ENCODE measurements at places on chromosomes 16 and 17.

- DNase-seq = peak; percentile 36
Observed at GRCh38 chr17:75271233-75271954, 363 bp upstream of the MIF4GD start.

- DNase-seq = no peak
Observed at GRCh38 chr17:59764292-59764741, 56.9 kb downstream of the VMP1 start.

DNA sequence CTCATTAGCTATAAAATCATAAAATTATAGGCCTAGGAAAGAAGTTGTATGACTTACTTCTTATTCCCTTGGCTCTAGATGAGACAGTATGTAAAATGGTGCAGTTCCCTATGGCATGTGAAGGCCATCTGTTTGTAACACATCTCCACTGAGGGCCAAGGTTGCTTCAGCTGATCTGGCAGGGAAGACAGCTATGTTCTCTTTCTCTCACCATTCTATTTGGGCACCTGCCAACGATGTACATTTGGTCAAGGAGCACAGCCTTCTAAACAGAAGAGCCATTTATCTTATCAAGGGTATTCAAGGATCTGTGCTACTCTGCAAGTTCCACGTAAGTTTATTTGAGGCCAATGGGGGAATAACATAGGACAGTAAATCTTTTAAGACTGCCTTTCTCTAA lies 129.8 kb upstream of the TOM1L1 start:
- no peak for DNase-seq

GRCh38 chr17:44007346-44008204 lies 3.2 kb downstream of the NAGS start:
- DNase-seq = no peak

GRCh38 chr16:54422569-54422978 lies 136.0 kb upstream of the IRX3 start:
- no peak for DNase-seq

- DNase-seq = no peak
Observed at GRCh38 chr17:46770439-46770817, 48.1 kb downstream of the WNT3 start.

GRCh38 chr16:85420501-85421337 lies 192.4 kb upstream of the GSE1 start:
- peak; percentile 10 for DNase-seq

DNA sequence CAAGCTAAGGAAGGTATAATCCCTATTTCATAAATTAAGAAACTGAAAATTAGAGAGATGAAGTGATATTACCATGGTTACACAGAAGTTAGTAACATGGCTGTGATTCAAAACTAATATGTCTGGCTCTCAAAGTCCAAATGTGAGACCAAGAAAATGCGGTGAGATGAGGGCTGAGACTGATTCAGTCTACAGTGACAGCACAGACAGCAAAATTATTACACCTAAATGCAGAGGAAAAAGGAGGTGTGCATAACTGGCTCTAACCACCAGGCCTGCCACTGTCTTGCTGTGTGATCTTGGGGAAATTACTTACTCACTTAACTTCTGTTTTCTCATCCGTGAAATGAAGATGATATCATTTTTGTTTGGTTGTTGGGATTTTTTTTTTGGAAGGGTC lies 270.0 kb upstream of the SOX9 start:
- DNase-seq = no peak

DNA sequence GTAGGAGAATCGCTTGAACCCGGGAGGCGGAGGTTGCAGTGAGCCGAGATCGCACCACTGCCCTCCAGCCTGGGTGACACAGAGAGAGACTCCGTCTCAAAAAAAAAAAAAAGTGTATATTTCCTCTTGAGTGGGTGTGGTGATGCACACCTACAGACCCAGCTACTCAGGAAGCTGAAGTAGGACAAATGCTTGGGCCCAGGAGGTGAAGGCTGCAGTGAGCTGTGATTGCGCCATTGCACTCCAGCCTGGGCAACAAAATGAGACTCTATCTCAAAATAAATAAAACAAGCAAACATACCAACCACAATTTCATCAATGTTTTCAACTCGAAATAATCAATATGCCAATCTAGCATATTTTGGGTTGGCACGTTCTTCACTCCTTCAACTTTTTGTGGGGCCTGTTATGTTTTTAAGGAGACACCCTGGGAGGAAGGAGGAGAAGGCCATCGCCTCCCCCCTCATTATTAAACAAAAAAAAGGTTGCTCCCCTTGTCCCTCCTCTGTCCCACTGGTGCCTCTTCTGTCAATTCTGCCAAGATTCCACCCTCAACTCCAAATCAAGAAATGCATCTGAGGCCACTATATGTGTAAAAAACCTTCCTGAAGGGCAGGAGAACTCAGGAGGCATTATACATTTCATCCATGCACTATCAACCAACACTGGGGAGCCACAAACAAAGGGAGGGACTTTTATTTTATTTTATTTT lies 52.4 kb upstream of the ATF7IP2 start:
- DNase-seq = no peak

DNA sequence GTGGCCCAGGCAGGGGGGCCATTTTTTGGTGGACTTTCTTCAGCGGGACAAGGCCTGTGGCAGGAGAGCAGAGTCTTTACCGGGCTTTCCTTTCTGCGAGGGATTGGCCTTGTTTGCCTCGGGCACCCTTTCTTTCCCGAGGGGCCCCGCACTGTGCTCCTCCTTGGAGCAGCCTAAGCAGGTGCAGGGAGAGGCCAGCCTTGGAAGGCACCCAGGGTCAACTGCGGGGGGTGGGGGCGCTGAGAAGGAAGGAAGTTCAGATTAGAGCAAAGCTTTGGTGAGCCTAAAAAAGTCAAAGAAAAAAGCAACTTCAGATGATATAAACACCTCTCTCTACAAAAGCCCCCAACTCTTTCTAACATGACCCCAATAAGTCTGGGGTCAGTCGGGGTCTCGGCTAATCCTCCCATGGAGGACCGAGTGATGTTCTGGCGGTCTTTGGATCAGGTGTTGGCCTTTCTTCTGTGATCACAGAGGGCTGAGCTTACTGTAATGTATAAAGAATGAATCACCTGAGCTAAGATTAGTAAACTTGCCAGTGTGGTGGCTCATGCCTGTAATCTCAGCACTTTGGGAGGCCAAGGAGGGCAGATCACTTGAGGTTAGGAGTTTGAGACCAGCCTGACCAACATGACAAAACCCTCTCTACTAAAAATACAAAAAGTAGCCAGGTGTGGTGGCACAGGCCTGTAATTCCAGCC lies 63.0 kb downstream of the PGS1 start:
- DNase-seq = no peak

- no peak for DNase-seq
Observed at GRCh38 chr16:57775661-57776469, 26.4 kb downstream of the KIFC3 start.

DNA sequence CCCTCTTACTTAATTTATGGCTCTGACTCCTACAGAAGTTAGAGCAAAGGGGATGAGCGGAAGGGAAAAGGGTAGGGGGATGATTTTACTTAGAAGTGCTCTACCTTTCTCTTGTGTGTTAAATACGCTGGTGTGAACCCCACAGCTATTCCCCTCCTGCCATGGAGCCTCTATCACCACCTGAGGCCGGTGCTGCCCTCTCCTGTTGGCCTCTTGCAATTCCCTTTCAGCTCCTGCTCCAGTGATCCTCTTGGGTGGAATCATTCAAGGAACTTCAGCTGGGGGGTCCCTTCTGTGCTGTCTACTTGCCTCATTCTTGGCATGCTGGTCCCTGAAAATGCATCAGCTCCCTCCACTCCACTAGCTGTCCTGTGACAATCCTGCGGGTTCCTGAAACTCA lies 41.8 kb upstream of the CDH8 start:
- no peak for DNase-seq

DNA sequence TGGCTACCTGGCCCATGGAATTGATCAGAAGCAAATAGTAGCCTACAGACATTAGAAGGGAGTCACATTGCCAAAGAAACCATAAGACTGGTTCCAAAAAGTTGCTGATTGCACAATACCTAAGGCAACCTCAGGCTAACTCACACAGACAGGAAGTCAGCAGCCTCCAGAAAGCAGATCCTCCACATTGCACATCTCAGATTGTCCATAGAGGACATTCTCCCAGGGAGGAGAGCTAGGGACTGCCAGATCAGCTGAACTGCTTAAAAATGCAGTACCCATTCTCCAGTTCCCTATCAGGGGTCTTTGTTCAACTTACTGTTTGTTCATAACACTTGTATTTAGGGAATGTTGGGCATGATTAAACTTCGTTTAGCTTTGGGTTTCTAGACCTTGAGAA lies 4.2 kb downstream of the CCL3 start:
- no peak for DNase-seq

DNA sequence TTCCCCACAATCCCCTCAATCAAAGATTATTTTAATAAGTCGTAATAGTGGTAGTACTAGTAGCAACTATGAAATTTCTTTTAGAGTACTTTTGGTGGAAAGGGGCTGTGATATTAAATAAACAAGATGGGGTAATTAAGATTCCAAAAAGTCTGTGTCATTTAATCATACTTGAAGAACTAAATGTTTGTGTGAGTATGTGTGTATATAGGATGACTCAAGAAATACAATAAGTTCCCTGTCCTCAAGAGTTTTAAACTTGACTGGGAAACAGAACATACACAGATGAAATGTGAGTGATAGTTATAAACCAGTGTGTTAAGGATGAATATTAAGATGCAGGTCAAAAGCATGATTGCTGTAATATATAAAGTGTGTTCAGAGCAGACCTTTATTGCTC lies 2.3 kb downstream of the ALDH3A2 start:
- no peak for DNase-seq

DNA sequence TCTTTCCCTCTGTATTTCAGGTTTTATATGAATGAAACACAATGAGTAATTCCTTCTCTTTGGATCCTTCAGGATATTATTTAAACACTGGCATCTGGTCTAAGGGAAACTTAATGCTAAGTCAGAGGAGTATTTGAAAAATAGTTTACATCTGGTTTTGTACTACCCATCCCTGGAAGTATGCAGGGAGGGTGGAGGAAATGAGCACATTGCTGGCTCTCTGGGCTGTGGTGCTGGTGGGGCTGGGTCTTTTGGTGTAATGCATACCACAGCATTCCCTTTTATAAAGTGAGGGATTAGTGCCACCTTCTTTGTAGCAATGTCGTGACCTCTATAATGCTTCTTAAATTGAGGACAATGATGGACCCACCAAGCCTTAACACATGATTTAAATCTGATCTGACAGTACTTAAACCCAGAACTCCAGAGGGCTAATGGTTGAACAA lies 105.5 kb upstream of the AXIN2 start:
- DNase-seq = no peak

- no peak for DNase-seq
Observed at GRCh38 chr17:56499799-56500388, 93.6 kb upstream of the NOG start.

- no peak for DNase-seq
Observed at GRCh38 chr16:64162613-64163375, 959.1 kb downstream of the CDH11 start.

DNA sequence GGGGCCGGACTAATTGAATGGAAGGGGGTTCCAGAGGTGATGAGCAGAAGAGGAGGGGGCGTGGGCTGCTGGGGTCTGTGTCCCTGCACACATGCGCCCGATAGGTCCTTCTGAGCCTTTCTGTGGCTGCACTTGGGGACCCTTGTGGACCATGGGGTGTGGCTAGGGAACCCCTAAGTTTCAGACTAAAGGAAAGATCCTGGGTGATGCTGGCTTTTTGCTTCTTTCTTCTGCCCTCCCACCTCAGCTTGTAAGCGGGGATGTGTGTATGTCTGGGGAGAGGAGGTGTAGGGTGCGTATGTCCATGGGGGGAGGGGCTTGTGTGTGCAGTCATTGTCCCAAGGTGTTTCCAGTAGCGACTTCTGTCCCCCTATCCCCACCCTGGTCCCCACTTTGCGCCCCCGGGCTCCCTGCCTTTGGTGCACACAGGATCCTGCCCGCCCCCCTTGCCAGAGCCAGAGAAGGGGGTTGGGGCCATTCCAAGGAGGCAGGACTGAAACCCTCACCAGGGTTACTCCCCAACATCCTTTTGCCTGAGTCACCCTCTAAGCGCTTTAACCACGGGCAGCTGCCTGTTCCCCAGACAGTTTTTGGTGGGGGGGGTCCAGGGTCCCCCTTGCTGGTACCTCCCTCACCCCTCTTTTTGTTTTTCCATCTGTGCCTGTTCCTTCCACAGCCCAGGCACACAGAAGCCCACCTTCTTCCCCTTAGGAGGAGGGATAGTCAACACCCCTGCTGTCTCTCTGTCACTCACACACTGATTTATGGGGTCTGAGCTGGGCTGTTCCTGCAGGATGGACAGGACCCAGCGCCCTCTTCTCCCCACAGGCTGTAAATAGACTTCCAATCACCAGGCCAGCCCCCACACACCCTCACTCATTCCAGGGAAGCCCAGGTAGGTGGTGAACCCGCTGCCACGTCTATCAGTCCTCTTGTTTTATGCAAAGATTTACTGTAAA lies 83.2 kb downstream of the ARHGAP23 start:
- peak; percentile 52 for DNase-seq

- no peak for DNase-seq
Observed at GRCh38 chr16:85192238-85193114, 80.2 kb upstream of the CIBAR2 start.

GRCh38 chr17:8580952-8581658 lies 49.4 kb downstream of the MYH10 start:
- DNase-seq = no peak

- DNase-seq = no peak
Observed at GRCh38 chr16:25041471-25041870, 26.3 kb upstream of the ARHGAP17 start.

DNA sequence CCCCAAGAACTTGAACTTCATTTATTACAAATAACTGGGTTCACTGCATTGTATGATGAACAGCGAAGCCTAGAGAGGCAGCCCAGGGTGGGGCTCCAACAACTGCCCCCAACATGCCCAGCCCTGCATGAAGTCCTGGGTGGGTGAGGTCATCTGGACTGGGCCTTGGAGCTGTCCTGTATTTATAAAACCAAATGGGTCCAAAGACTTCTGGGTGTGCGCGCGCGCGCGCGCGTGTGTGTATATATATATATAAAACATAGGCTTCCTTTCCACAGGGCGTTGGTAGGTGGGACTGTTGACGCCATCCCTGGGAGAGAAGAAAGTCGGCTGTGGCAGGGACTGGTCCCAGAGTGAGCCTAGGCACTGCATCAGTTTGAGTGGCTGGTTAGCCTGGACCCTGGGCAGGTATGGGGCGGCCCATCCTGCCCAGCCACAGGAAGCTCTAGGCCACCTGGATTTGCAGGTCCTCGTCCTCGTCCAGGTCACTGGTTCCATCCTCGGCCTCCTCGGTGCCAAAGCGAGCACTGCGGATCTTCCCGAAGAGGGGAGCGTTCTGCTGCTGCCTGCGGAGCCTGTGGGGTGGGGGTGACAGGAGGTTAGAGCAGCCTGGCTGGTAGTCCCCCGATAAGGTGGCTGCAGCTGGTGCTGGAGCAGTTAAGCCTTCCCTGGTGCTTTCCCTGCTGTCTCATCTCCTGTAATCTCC lies 23.9 kb downstream of the CCDC102A start:
- no peak for DNase-seq

GRCh38 chr16:55710466-55710865 lies 54.7 kb downstream of the SLC6A2 start:
- no peak for DNase-seq

- DNase-seq = peak; percentile 4
Observed at GRCh38 chr16:86725401-86725800, 147.1 kb downstream of the FOXL1 start.
